Neural progenitor cell (in vitro differentiated cells): ENCODE measurements at places on chromosomes 3 and 15. TPM values are rescaled to one million over a fixed set of nuclear protein-coding genes. Genes with fewer than 3 reads are reported as not detected.

The WDR93 gene
- 0.51 and 0.62 TPM in 2 replicates for total RNA-seq

The ANKRD63 gene
- total RNA-seq = not detected in 2 replicates

The ITIH1 gene
- total RNA-seq = not detected in 2 replicates

The CHST2 gene
- total RNA-seq = 5.9 and 10.3 TPM in 2 replicates

The THSD4 gene
- 2.0 and 2.4 TPM in 2 replicates for total RNA-seq

The SPCS1 gene
- 142 and 162 TPM in 2 replicates for total RNA-seq

The SNX22 gene
- total RNA-seq = 4.0 and 6.4 TPM in 2 replicates

The GOLGA8J gene
- total RNA-seq = not detected in 2 replicates

The SLC12A8 gene
- total RNA-seq = 2.2 and 4.6 TPM in 2 replicates

The SKOR1 gene
- 0.09 and 0.51 TPM in 2 replicates for total RNA-seq

- DNase-seq = no peak
Measured at GRCh38 chr15:48547286-48547685, 98.2 kb downstream of the FBN1 start.

GRCh38 chr15:81052046-81052445 lies 51.3 kb downstream of the TLNRD1 start:
- no peak for DNase-seq

DNA sequence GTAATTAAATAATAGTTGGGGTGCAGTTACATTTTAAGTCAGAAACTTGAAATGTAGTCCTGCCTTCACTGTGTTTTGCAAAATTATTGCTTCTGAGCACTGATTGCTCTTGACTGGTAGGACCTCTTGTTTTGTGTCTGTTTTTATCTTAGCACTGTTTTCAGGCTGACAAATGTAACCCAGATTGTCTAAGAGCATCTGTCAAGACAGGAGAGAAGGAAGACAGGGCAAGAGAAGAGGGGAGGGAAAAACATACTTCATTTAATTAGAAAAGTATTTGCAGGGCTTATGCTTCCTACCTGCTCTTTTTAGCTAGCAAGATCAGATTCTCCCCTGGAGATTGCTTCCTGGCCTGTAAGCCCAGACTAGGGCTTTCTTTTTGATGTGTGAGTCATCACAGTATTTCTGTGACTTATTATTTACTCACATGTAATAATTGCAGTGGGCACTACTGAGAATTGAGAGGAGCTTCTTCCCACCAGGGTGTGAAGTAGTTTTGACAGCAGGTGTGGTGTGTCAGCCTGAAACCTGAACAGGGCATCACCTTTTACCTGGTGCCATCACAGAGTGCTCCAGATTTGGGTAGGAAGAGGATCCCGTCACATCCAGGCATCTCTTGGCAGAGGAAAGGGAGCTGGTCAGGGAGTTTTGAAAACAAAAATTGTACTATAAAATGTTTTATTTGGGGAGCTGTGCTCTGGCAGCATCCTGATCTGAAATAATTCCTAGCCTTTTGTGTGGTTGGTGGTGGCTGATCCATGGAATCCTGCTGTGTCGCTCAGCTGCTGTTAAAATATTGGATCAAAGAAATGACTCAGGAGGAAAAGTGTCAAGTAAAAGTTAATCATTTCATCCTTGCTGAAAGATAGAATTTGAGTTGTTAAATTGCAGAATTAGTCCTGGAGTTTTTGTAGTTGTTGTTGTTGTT lies 98.2 kb downstream of the TMEM108 start:
- DNase-seq = no peak

DNA sequence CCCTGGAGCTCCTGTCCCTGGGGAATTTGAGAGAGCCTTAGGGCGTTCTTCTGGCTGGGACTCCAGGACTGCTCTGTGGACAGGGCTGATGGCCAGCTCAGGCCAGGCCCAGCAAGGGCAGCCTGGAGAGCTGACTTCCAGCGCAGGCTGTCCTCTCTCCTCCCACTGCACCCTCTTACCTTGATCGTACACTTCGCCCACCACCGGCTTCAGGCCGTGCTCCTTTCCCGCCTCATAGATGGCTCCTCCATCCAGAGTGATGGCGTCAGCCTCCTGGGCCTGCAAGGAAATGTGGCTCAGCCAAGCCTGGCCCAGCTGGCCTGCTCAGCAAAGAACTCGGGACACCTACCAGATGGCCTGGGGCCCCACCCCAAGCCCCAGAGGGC lies 3.1 kb downstream of the MELTF start:
- no peak for DNase-seq

- no peak for DNase-seq
Measured at GRCh38 chr3:44965165-44965564, 10.8 kb downstream of the ZDHHC3 start.

GRCh38 chr15:39357480-39358268 lies 223.2 kb upstream of the THBS1 start:
- DNase-seq = no peak

DNA sequence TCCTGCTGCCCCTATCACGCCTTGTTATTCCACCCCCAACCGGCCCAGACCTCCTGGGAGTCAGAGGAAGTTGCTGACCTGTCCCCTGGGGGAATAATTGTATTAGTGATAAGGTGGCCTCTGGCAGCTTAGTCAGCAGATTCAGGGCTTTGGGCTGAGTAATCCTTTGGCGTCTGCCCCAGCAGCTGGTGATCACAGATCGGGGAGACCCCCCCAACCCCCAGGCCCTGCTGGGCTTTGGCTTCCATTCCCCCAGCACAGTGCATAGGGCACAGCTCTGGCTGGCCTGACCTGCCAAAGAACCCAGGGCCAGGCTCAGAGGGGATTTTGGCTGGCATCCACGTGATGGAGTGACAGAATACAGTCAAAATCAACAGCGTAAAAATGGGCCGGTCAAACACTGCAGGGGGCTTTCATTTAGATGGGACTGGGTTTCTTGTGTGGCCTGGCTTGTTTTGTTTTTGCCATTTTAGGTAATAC lies 3.9 kb upstream of the NR2E3 start:
- peak; percentile 67 for DNase-seq

DNA sequence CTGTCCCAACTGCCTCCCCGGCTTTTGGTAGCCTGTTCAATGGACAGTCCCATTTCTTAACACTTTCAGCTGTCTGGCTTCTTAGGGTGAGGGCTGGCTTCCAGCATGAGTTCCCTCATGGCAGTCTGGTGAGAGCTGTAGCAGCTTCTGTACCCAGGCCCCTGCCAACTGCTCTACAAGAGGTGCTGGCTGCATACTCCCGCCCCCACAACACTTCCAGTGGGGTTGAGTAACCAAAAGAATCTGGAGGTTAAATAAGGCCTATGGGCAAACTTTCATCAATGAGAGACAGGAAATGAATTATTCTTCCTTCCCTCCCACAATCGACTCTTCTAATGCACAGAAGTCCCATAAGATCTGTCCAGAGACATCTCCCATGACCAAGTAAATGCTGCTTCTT lies 145.0 kb downstream of the NEK10 start:
- no peak for DNase-seq

DNA sequence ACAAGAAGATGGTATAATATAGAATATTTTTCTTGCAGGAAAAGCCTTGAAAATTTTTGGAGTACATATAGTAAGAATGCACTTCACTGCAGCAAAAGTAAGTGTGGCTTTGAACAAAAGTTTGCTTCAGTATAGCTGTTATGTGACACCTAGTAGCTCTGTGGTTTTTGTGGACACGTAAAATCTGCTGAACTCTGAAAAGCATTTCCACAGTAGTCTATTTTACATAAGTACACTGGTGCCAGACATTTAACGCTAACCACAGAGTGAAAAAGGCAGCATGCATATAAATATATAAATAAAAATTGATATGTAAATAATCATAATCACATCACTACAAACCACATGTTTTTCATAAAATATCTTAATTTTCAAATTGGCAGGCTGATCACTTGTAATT lies 39.8 kb downstream of the CGGBP1 start:
- DNase-seq = no peak

DNA sequence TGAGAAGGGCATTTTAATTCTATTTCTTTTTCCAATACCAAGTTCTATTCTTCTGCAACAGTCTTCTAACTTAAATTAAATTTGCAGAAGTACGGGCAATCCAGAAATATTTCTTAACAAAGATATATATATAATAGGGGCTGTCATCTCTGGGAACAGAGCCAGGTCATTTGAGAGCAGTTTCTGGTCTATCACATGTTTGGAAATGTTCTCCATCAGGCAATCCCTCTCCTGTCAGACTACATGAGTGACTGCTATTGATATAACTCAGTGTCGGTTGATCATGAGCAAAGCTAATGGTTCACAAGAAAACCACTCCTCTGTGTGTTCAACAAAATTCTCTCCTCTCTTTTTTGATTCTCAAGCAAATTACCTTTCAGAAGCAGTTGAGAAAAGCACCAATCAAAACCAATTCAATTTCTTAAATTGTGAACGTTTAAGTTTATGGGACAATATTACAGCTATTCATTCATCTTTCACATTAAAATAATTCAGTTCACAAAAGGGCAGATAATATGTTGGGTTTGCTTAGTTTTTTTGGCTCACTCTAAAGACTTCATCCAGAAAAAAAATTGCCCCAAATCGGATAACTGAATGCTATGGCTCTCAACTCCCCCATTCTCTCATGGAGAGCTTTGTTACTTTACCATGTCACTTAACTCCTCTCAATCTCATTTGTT lies 152.9 kb upstream of the TGFBR2 start:
- no peak for DNase-seq

- peak; percentile 36 for DNase-seq
Measured at GRCh38 chr3:53643757-53644156, 149.3 kb downstream of the CACNA1D start.

GRCh38 chr15:66027268-66027805 lies 158.0 kb downstream of the RAB11A start:
- no peak for DNase-seq

- DNase-seq = no peak
Measured at GRCh38 chr3:137988152-137988551, 21.8 kb upstream of the CLDN18 start.

DNA sequence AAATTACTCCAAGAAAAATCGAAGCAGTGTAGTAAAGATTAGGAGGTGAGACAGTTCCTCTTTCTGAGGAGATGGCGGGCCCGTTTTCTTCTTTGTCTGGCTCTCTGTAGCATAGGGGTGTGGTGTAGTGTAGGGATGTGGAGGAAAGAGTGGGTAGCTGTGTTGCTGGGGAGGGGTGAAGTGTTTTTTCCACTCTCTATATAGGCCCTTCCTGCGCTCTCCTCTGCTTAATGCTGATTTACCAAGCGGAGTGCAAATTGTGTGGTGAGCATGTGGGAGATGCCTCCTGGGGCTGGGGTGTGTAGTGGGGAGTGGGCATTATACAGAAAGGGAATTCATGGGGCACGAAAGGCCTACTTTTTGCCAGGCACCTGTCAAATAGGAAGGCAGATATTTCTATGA lies 94.9 kb downstream of the ST6GAL1 start:
- no peak for DNase-seq

DNA sequence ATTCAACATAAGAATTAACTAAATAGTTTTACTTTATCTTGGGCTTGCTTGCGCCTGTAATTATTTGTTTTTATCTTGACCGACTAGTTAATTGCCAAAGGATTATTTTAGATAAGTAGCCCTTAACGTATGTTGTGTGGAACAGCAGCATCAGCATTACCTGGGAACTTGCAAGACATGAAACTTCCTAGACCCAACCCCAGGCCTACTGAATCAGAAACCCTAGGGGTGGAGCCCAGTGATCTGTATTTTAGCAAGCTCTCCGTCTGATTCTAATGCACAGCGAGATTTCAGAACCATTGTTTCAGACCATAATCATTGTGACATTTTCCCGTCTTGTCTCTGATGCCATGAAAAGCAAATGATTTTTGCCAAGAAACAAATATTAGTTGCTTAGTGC lies 31.1 kb downstream of the FILIP1L start:
- DNase-seq = no peak

GRCh38 chr3:114427285-114428043 lies 133.6 kb downstream of the TIGIT start:
- no peak for DNase-seq

- DNase-seq = peak; percentile 54
Measured at GRCh38 chr15:27414168-27414870, 443.3 kb downstream of the GABRG3 start.

GRCh38 chr15:98996624-98997023 lies 11.0 kb downstream of the PGPEP1L start:
- no peak for DNase-seq

GRCh38 chr3:156040041-156040440 lies 80.3 kb upstream of the KCNAB1 start:
- no peak for DNase-seq

GRCh38 chr3:194163697-194164096 lies 27.7 kb downstream of the HES1 start:
- no peak for DNase-seq

GRCh38 chr15:71647487-71647808 lies 162.9 kb upstream of the NR2E3 start:
- DNase-seq = no peak

GRCh38 chr3:38634111-38634510 lies 15.4 kb downstream of the SCN5A start:
- no peak for DNase-seq

GRCh38 chr3:53594276-53594675 lies 99.9 kb downstream of the CACNA1D start:
- no peak for DNase-seq

DNA sequence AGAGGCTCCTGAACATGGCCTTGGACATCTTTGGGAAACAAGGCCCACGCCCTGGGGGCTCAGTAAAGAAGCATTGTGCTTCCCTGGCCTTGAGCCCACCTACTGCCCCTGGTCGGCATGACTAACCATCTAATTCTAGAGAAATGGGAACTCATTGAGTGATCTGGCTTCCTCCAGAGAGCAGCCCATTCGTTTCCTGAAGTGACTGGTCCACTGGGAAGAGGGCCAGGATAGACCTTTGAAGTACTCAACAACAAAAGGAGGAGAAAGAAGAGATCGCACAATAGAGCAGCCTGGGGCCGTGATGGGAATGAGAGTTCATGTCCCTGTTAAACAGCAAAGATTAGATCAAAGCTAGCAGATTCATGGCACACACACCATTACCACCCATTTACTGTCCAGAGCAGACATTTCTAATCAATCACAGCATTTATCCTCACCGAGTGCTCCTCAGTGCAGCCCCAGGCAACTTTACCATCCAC lies 514.4 kb upstream of the PROK2 start:
- DNase-seq = no peak

GRCh38 chr3:193165431-193166120 lies 75.4 kb upstream of the PLAAT1 start:
- DNase-seq = no peak
